CD4-positive, alpha-beta T cell treated with Interleukin-1 beta for 1 hour (primary cell): ENCODE measurements at places on chromosomes 12 and 14.

DNA sequence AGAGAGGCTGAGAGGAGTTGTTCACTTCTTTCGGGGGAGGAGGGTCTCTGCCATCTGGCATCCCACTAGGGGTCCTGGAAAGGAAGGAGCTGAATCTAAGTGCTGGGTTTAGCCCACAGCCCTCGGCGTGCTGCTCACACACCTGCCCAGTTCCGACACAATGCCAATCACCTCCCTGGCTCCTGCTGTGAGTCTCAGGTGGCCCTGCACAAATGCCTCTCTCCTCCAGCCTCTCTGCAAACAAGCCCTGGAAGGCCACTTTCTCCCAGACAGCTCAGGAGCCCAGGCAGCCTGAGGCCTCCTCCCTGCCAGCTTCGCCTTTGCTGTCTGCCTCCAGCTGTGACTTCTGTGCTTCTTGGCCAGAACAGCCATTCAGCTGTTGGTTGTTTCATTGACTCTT lies 51.2 kb downstream of the SMIM41 start:
- no peak for DNase-seq

GRCh38 chr14:74954232-74954946 lies 1.0 kb downstream of the PGF start:
- no peak for DNase-seq

- DNase-seq: no peak
These were observed 36.0 kb upstream of the PLEKHG6 start for GRCh38 chr12:6274231-6275221.

GRCh38 chr12:57726884-57727757 lies 11.4 kb downstream of the AGAP2 start:
- DNase-seq: no peak

DNA sequence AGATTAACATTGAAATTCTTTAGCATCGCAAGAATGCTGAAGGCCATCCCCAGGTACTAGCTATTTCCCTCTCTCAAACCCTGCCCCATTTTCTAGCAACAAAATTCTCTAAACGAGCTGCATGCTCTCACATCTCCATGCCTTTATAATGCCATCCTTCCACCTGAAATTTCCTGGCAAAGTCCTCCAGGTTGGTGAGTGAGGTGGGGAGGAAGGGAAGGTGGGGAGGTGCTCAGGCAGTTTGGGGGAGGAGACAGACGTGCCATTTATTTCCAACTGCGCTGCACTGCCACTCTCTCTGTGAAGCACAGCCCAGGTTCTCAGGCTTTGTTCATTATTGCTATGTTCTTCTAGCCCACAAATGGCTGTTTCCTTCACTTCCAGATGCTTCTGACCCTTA lies 208.4 kb downstream of the PAWR start:
- no peak for DNase-seq

DNA sequence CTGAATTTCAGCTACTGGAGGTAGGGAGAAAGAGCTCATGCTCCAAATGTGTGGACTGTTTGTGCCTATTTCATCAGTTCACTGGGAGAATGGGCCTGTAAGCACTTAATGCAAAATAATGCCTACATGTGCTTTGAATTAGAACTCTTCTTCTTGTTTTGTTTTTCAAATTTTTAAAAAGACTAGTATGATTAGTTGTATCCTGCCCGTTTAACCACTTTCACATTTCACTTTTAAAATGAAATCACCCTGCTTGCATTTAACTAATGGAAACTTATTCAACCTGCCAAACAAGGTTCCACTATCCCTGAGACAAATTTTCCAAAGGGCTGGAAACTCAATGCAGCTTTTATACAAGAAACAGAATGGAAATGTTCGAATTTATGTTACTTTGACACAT lies 79.7 kb downstream of the SAMD4A start:
- no peak for DNase-seq

DNA sequence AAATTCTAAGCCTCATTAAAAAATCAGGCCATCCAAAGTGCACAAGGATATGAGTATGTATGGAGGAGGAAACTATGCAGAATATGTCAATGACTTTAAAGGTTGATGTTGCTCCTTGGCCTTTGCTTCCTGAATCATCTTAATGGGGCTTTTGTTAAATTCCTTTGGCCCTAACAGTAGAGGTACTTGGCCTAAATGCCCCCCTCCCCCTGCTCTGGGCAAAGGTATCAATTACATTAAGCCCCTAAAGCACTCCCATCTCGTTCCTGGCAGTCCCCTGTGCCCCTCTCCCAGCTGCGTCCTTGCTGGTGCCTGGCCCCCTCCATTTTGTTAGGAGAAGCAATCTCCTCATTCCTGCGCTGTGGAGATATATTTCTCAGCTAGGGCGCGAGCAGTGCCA lies 4.8 kb downstream of the COPZ1 start:
- no peak for DNase-seq

- no peak for DNase-seq
These were observed 140.6 kb downstream of the ETNK1 start for GRCh38 chr12:22765421-22766130.

- no peak for DNase-seq
These were observed 3.8 kb upstream of the NUMB start for GRCh38 chr14:73462048-73462715.

GRCh38 chr14:93304771-93305170 lies 28.1 kb downstream of the BTBD7 start:
- no peak for DNase-seq
